ENCODE measurements at places on chromosomes 7 and 10.
A peak's percentile ranks its signal among the peaks of the same experiment; 100 is the strongest.

- DNase-seq, result no peak
Measured at GRCh38 chr10:99489271-99489670, 43.5 kb upstream of the NKX2-3 start.

DNA sequence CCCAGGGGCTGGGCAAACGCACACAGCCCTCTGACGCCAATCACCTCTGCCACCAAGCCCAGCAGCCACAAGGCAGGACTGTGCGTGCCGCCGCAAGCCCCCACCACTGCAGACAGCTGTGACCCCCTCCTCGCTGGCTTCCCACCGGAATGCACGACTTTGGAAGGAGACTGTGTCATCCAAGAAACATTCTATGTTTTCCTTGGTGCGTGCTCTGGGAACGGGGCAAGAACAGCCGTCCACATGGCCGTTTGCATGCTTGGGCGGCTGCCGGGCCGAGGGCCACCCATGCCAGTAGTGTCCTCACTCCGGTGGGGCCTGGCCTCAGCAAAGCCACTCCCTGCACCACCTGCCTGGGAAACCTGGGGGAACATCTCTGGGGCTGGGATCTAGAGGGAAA is 17.6 kb upstream of the ELN start:
- no peak for DNase-seq

DNA sequence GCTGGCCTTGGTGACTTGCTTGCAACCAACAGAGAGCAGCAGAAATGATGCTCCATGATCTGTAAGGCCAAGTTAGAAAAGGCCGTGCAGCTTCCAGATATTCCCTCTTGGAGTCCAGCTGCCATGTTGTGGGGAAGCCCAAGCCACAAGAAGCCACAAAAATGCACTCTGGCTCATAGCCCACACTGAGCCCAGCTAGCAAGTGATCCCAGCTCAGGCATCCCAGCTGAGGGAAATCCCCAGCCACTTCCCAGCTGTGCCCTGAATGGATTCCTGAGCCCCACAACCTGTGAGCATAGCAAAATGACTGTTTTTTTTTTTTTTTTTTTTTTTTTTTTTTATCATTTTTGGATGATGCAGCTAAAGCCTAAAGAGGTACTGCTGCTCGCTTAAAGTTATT is 11.1 kb upstream of the SDK1 start:
- DNase-seq, result no peak

GRCh38 chr7:13908667-13909397 is 80.6 kb downstream of the ETV1 start:
- no peak for DNase-seq

GRCh38 chr7:75743455-75743859 is 4.7 kb upstream of the HIP1 start:
- no peak for DNase-seq

DNA sequence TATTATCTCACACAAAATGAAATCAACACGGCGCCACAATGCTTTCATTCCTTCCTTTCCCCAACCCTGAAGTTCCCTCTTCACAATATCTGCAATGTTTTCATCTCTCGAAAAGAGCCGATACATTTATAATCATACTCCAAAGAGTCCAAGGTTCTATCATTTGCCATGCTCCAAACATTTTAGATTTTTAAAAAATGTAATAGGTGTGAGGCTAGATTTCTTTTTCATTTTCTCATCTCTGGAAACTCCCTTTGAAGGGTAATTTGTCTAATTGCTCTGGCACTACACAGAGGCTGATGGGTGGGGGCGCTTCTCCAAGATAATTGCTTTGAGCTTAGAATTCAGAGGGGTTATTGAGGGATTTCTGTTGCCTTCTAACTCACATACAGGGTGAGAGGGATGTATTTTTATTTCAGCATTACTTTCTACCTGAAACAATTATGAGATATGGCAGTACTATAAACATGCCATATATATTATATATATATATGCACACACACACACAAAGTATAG is 4.9 kb downstream of the DLX5 start:
- DNase-seq, result no peak

- DNase-seq, result no peak
Measured at GRCh38 chr7:128160296-128160695, 80.8 kb upstream of the LEP start.

GRCh38 chr7:157208571-157209413 is 70.1 kb downstream of the UBE3C start:
- DNase-seq, result no peak

GRCh38 chr10:107747851-107748250 is 583.3 kb upstream of the SORCS1 start:
- DNase-seq, result no peak

DNA sequence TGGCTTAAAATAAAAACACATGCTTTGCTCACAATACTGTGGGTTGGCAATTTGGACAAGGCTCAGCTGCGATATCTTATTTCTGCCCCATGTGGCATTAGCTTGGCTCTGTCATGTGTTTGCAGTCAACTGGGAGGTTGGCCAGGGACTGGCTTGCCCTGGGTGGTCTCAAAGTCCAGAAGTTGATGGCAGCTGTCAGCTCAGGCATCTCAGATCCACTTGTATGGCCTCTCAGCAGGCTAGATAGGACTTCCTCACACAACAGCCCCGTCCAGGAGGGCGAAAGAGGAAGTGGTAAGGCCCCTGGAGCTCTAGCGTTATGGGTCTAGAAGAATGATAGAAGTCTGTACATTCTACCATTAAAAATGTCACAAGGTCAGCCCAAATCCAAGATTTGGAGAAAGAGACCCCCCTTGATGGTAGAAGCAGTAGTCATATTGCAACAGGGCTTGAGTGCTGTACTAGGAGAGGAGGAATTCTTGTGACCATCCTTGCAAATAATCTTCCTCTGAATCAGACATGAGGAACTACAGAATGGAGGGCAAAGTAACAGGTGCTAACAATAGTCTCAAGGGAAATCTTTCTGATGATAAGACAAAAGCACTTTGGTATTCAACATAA is 166.2 kb downstream of the FAM107B start:
- no peak for DNase-seq

DNA sequence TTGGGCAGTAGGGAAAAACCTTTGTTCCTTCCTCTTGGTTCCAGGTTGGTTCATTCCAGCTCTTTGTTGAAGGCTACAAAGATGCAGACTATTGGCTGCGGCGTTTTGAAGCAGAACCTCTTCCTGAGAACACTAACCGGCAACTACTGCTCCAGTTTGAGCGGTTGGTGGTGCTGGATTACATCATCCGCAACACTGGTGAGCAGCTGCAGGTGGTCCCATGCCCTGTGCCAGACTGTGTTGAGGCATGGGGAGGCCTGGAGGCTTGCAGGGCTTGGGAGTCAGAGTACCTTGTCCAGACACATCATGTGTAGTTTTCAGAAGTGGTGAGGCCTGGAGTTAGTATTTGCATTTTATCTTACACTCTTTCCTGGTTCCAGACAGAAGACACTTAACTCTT is 16.3 kb downstream of the PI4K2A start:
- DNase-seq, result no peak

DNA sequence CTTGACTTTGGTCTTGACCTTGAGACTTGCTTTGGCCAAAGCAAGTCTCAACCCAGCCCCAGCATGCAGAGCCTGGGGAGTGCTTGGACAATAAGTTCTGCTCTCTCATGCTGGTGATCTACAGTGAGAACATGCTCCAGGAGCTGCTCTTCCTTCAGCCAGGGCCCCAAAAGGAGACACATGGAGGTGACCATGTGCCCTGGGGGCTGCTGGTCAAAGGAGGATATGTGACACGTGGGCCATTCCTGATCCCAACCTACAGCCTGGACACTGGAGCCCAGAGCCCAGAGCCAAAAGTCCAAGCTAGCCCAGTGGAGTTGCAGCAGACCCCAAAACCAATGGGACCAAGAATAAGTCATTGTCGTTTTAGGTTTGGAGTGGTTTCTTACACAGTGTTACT is 78.2 kb upstream of the CHST15 start:
- no peak for DNase-seq

DNA sequence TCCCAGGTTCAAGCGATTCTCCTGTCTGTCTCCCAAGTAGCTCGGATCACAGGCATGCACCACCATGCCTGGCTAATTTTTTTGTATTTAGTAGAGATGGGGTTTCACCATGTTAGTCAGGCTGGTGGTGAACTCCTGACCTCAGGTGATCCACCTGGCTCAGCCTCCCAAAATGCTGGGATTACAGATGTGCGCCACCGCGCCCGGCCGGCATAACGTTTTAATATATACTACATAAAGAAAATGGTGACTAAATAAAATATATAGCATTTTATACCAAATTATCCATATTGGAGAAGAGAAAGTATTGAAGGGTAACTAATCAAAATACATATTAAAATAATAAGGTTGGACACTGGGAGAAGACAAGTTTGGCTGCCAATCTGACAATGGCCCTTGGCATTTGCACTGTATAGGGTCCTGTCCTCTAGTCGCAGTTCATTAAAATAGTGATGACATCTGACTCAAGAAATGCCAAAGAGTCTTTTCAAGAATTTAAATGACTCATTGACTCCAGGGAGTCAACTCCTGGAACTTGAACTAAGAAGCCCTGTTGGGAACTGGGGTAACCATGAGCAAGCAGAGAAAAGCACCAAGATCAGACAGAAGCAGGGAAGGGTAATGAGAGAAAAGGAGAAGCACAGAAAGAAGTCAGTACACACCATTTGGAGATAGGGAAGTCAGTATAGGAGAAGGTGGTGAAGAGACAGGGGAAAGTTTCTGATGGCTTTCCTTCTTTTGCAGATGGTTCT is 91.1 kb downstream of the CH25H start:
- DNase-seq, result no peak

GRCh38 chr10:18437486-18437885 is 213.9 kb downstream of the NSUN6 start:
- peak; percentile 13 for DNase-seq

- DNase-seq, result no peak
Measured at GRCh38 chr10:113027230-113027573, 77.2 kb downstream of the TCF7L2 start.

DNA sequence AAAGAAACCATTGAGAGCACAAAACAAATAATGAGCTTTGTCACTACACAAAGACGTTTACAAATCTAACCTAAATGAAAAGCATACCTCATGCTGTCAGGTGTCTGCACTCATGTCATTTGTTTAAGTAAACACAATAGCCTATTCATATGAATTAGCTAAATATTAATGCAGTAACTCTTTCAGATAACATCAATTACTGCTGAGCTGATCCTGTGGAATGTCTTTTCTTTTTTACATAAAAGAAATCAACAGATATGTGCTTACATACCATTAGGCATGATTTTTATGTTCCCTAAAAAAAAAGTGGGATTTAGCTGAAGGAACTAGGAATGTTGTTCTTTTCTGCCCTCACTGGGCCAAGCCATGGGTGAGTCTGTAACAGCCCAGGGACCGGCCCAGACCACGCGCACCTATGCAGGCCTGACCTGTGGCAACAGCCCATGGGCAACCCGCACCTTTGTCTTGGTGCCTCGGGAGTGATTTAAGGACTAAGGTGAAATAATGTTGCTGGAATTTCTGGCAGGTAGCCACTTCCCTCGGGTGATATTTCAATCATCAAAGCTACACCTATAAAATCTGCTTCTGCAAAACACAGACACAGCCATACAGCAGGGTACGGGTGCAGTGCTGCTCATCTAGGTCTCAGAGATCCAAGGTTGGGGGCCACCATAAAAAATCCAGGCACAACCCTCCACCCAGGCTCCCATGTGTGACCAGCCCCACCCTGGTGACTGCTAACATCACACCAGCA is 44.6 kb downstream of the FGFR2 start:
- DNase-seq, result no peak

DNA sequence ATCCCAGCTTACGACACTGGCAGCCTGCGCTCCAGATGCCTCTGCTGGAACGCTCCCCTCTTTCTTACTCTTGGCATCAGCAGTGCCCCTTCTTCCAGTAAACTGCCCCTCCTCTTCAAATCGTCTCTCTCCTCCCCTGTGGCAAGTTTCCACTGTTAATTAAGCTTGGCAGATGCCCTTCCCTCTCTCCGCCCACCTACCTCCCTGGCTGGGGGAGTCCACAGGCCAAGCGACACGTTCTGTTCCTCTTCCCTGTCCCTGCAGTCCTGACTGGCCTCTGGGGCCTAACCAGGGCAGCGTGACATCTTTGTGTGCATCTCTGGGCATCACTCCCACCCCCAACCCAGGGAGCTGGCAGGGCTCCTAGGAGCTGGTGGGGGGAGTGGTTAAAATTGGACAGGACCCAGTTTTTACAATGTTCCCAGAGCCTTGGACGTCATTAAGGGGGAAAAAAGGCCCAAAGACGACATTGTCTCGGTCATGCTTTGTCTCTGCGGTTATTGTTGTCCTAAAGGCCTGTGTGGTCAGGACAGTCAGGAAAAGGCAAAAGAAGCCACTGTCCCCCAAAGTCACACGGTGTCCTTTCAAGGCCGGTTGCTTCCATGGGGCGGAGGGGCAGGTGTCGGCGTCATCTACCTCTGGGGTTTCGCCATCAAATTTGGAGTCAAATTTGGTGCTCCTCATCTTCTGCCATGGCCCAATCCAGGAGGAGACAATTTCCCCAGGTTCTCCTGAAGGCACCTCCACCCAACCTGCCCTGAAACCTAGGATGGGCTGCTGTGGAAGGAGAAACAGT is 54.2 kb downstream of the DLG5 start:
- DNase-seq, result no peak

DNA sequence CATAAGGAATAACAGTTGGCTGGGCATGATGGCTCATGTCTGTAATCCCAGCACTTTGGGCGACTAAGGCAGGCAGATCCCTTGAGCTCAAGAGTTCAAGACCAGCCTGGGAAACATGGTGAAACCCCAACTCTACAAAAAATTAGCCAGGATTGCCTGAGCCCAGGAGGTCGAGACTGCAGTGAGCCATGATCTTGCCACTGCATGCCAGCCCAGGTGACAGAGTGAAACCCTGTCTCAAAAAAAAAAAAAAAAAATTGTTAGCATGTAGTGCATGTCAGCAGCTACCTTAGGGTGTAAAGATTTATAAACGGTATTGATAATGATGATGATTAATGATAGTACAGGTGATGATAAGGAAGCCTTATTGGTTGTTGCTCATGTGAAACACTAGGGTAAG is 331.2 kb upstream of the FZD1 start:
- no peak for DNase-seq

DNA sequence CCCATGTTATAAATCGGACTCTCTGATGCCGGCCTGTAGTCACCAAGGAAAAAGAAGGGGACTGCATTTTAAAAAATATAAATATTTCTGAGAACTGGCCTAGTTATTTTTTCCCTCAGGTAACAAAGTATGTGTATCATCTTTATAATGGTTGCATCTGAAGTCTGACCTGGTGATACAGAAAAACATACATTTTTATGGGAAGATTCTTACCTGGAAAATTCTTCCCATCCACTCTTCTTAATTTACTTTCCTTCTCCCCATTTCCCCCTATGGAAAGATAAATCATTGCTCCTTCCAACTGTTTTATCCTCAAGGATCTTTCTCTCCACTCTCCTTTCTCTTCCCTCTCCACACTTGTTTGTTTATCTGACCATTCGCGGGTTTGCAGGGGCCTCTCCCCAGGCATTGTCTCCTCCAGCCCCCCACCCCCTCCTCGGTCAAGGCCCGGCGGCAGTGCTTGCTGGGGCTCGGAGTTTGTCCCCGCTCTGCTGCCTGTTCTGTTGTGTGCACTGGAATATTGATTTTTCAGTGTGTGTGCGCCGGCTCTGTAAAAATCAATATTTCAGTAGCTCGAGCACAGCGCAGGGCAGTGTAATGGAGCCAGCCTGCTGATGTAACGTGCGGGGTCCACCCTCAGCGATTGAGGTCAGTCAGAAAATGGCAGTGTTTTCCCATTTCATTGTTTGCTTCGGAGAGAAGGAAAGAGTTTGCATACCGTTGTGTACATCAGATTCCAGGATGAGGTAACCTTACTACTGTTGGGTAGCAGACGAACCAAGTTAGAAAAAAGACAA is 199.5 kb upstream of the NFE2L3 start:
- DNase-seq, result peak; percentile 92

Measured in SHP77 (cell line).